HAP-1 (cell line): ENCODE measurements at places on chromosomes 1 and 21.

GRCh38 chr1:116948046-116948445, 38.3 kb downstream of the PTGFRN start:
- no peak for DNase-seq

GRCh38 chr1:151828921-151829320, 2.7 kb downstream of the RORC start:
- DNase-seq = peak; percentile 75

DNA sequence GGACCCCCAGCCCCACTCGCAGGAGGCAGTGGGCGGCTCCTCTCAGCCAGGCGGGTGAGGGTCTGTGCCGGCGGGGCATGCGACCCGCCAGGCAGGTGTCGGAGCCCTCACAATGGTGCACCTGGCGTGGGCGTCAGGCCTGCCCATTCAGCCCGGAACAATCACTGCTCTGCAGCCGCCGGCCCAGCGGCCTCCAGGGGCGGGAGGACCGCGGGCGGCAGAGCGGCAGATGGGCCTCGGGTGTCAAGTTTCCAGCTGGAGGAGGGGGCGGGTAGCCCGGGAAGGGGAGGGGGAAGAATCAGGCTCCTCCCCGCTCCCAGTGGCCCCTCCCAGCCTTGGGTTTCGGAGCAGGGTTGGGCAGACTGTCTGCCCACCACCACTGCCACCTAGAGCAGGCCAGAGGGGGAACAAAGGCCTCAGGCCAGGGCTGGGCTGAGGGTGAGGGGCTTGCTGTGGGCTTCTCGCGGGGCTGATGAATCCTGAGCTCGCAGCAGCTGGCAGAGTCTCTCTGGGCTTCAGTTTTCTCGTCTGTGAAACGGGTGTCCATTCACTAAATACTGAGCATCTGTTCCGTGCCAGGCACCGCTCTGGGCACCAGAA, 39.5 kb upstream of the CASZ1 start:
- peak; percentile 77 for DNase-seq

DNA sequence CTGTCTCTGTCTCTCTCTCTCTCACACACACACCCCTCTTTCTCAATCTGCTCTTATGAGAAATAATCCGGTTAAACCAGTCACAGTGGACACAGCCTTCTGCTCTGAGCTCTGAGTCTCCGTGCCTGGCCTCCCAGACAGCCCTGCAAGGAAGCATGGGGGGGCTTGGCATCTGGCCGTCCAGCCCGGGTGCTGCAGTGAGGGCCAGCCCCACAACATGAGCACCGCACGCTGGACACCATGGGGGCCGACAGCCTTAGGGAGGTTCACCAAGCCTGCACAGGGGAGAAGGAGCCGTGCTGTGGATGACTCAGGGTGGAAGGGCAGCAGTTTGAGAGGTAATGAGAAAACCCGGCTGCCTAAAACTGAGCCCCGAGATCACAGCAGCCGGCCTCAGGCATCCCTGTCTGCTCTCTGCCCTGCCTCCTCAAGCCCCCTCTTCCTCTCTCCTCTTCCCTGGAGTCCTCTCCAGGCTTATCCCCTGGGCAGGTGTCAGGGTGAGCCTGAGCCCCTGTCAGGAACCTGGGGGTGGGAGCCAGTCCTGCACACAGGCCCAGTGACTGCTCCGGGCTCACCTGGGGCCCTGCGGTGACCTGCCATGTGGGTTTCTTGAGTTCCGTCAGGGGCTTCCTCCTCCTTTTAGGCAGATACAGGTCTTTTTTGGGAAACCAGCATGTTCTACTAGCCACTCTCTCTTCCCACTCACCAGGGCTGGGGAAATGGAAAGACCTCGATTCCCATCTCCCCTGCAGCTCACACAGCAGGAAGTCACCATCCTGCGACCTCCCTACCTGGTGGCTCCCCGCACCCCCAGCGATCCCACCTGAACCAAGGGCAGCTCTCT, 92.8 kb downstream of the ITPKB start:
- DNase-seq = no peak
